ENCODE measurements at places on chromosomes 4 and X. TPM values are rescaled to one million over a fixed set of nuclear protein-coding genes. Genes with fewer than 3 reads are reported as not detected.

Gene BGN
- 49.6 TPM for total RNA-seq

GRCh38 chr4:96986816-96987215 is 1146.9 kb downstream of the PDHA2 start:
- DNase-seq, result no peak

GRCh38 chr4:38560768-38561558 is 103.0 kb upstream of the KLF3 start:
- DNase-seq, result no peak

DNA sequence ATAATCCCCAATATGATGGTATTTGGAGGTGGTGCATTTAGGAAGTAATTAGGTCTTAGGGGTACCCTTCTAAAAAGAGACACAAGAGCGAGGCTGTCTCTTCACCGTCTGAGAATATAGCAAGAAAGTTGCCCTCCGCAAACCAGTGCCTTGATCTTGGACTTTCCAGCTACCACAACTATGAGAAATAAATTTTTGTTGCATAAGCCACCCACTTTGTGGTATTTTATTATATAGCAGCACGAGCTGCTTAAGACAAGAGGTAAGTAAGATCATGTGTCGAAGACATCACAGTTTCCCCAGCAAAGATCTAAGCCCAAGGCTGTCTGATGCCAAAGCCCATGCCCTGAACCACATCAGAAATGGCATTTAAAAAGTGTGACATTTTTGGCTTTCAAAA is 9.6 kb upstream of the EXOSC9 start:
- DNase-seq, result no peak

Gene NOX1
- total RNA-seq, result not detected

- no peak for DNase-seq
Measured at GRCh38 chr4:15659768-15660570, 4.8 kb upstream of the FBXL5 start.

DNA sequence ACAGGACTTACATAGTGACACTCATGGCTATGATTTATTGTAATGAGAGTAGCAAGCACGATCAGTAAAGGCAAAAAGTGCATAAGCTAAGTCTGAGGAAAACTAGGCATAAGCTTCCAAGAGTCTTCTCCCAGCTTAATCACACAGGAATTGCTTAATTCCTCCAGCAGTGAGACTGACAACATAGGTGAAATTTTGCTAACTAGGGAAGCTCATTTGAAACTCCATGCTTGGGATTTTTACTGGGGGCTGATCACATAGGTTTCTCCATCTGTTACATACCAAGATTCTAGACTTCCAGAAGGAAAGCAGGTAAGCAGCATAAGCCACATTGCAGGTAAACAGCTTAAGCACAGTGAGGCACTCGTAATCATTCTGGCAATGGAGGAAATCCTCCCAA is 71.8 kb upstream of the FHDC1 start:
- no peak for DNase-seq

DNA sequence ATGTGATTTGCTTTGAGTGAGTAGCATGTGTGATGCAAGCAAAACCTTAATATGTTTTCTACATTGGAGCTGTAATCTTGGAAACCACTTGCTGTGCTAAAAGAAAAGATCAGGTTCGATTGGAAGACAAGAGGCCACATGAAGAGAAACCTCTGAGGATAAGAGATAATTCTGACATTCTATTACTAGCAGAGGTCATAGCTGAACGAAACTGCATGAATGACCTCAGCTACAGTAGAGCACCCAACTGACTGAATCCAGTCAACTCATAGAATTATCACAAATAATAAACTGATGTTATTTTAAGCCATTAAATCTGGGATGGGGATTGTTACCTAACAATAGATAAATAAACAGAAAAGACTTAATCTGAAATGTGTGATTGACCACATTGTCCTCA is 147.1 kb downstream of the CAMK2D start:
- no peak for DNase-seq

DNA sequence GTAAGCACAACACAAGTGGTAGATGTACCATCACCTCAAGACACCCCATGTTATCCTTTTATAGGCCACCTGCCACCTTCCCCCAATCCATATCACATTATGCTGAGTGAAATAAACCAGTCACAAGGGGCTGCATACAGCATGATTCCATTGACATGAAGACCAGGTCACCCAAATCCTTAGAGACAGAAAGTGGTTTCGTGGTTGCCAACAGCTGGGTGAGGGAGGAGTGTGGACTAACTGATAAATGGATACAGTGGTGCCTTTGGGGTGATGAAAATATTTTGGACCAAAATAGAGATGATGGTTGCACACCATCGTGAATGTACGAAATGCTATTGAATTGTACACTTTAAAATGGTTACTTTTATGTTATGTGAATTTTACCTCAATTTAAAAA is 65.7 kb upstream of the DMD start:
- DNase-seq, result no peak

- DNase-seq, result no peak
Measured at GRCh38 chr4:79764120-79764519, 308.9 kb downstream of the ANTXR2 start.

Gene MGARP
- total RNA-seq, result not detected

DNA sequence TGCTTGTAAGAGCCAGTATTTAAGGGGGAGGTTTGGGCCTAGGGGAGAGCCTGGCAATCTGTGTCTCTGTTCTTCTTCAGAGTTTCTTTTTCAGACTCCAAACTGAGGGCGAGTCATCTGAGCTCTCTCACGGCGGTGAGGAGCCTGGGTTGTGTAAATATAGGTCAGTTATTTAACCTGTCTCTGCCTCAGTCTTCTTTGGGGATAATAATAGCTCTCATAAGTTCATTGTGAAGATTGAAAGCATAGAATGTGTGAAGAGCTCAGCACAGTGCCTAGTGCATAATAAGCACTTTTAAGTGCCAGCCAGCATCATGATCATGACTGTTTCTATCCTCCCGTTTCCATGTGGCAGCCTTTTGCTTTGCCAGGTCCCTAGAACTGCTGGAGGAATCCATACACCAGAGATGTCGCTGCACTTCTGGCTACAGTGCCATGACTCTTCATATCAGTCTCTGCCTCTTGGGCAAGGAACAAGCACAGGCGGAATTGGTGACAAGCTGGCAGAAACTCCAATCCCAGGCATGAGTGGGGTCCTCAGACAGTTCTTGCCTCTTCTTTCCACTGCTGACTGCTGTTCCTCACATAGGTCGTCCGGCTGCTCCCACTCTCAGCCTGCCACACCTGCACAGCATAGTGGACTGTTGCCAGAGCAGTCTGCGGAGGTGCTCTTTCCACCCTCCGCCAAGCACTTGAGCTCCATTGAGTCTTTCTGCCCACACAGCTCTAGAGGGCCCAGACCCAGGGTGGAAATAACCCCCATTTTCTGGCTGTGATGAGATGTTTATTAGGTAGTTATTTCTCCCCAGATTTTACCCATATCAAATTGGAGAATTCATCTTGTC is 103.7 kb upstream of the MAML3 start:
- no peak for DNase-seq

DNA sequence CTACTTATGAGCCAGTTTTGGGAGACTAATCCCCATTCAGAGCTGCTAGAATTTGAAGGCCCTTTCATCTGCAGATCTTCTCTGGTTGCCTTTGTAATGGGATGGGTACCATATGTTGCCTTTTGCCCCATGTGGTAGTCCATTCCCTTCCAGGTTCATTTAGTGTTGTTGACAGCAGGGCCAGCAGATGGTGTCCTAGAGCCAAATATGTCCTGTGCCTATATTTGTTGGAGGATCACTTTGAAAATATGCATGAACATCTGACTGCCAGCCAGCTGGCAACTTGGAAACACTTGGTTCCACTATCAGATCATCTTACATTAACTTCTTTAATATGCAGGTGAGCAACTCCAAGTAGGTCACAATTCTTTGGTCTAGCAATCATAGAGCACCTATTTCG is 30.4 kb downstream of the CFAP299 start:
- no peak for DNase-seq

Gene NXF2B
- not detected for total RNA-seq

Gene PASD1
- not detected for total RNA-seq

Gene CRMP1
- total RNA-seq, result 3.5 TPM

Gene CD38
- 1.6 TPM for total RNA-seq

DNA sequence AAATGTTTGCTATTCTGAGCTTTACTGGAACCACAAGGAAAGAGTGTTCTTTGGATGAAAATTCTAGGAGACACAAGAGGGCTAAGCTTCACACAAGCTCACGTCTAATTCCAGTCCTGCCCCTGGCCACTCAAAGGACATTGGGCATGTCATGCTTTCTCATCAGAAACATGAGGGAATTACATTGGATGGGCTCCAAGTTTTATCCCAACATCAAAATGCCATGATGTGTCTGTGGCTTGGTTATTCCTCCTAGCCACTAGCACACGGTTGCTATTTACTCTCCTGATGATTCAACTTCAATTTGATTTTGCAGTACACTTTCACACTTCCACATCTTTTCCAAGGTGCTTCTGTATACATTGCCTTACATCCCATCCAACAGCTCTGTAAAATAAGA is 149.6 kb upstream of the FAM9B start:
- no peak for DNase-seq

Gene ENPEP
- total RNA-seq, result 0.71 TPM

DNA sequence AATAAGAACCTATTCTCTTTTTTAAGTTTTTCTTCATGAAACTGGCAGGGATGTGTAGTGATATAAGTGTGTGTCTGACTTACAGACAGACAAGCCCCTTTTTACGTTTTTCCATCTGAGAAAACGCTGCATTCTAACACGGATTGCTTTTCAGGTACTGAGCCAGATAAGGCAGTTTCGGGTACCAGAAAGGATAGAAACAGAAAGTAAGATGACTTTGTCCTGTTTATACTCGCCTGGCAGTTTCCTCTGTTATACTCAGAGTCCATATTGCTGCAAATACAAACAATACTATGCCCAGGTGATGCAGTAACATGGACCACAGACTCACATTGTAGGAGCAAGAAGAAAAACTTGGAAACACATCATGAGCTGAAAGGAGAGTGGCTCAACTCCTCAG is 2320.6 kb upstream of the AGA start:
- DNase-seq, result no peak

Measured in pancreas (tissue), 10 donors.